ENCODE measurements at places on chromosomes 5 and 9. TPM values are rescaled to one million over a fixed set of nuclear protein-coding genes. Genes with fewer than 3 reads are reported as not detected.

- DNase-seq: no peak
These were observed 3.6 kb downstream of the SLC12A7 start for GRCh38 chr5:1108023-1108864.

DNA sequence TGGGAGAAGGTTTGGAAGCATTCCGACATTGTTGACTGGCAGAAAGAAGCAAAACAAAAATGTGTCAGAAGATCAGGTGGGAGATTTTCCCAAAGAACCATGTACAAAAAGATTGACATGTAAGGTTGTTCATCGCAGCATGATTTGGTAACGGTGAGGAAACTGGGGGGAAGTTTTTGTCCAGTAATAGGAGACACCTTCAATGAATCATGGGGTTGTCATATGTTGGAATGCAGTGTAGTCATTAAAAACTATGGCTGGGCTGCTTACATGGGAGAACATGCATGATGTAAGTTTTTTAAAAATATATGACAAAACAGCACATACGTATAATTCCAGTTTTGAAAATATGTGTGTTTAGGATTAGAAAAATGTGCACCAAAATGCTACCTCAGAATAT, 50.5 kb downstream of the HSD17B3 start:
- no peak for DNase-seq

The CCNI2 gene
- 4.4 TPM for total RNA-seq

The GNA14 gene
- not detected for total RNA-seq

DNA sequence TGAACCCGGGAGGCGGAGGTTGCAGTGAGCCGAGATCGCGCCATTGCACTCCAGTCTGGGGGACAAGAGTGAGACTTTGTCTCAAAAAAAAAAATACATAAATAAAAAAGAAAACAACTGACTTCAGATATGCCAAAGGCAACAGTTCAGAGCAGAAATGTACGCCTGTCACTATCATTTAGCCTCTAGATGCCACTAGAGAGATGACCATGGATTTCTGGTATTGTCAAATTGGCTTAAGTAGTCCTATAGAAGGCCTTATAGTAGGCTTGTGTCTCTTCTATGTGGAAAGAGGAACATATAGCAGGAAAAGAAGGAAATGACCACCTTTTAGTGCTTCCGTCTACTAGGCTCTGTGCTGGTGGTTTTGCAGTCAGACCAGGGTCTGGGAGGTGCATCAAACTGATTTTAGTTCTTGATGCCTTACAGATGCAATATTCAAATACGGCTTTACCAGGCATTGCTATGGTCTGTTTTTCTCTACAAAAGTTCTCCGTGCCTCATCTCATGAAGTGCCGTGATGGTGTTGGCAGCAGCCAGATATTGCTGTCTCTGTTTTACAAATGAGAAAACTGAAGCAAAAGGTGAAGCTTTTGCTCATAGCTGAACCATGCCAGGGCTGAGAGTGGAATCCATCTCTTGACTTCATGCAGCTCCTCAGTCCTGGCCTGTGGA, 17.2 kb downstream of the AGXT2 start:
- DNase-seq: no peak

GRCh38 chr5:87541033-87541432, 128.3 kb upstream of the CCNH start:
- DNase-seq: no peak

The VCAN gene
- total RNA-seq: 0.47 TPM

DNA sequence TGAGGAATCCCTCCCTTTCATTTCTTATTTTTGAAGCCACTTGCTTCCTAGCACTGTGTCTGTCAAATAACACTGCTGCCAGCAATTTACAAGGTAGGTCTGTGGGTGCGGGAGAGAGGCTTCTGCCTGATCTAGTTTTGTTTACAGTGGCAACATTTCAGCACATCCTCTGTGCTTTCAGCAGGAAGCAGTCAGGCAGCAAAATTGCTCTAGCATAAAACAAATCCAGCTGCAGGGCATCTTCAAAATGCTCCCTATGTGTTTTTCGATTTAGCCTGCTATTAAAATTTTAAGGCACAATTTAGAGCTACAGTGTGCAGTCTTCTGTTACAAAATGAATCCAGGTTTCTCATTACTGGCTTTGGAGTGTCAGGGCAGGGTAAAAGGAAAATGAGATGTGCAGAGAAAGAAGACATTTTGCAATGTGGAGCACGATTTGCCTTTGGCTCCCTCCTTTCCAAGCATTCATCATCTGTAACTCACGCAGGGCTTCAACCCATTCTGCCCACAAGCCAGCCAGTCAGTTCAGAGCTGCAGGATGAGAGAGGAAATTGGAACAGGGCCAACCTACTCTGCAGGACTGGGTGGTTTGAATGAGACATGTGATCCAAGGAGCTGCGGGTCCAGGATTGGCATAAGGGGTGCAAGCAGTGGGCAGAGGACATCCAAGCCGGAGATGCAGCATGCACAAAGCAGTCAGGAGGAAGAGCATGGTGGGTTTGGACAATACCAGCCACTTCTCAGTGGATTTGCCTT, 143.4 kb upstream of the APC start:
- peak; percentile 11 for DNase-seq

DNA sequence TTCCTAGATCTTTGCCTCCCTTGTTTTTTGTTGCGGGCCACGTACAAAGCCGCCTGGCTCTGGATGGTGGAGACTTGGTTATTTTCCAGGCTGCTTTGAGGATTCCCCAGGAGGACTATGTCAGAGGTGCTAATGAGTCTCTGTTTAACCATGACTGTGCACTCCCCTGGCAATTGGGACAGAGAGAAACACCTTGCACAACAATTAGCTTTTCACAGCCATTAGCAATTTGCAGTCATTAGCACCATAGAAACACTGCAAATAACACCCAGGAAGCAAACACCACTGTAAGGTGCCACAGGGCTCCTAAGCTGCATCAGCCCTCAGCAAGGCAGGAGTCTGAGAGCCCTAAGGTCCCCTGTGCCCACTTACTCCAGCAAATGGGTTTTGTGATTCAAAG, 201.0 kb upstream of the VLDLR start:
- DNase-seq: no peak

GRCh38 chr5:156819537-156819936, 30.6 kb upstream of the PPP1R2B start:
- DNase-seq: no peak

DNA sequence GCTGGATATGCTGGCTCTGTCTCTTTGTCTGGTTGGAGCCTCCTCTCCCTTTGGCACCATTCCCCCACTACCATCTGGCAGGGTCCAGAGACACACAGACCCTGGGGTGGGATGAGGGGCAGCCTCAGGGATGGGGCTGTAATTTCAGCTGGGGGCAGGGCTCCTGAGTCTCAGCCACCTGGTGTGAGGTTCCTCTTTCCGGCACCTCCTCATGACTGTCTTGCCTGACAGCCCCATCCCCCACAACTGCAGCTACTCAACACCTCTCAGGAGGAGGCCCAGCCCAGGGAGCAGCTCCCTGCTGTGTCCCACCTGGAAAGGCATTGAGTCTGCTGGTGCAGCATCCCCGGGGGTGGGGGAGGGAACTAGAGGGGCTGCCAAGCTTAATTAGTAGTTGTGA, 11.7 kb upstream of the RPS14 start:
- DNase-seq: no peak

DNA sequence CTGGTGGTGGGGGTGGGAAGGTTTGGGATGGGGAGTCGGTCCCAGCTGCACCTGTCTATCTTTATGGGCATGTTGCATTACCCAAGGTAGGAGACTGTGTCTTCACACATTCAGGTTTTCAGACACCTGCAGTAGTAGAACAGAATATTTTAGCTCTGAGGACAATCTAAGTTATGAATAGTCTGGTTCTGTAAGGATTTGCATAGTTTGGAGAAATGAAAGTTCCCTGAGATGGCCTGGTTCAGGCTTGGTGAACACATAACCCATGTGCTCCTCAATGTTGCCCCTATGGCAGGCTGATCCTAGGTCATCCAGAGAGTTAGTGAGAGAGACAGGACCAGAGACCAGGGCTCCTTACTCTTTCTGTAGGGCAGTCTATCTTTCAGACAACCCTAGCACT, 20.7 kb downstream of the TNFSF8 start:
- no peak for DNase-seq

The LRRC70 gene
- total RNA-seq: 3.5 TPM

DNA sequence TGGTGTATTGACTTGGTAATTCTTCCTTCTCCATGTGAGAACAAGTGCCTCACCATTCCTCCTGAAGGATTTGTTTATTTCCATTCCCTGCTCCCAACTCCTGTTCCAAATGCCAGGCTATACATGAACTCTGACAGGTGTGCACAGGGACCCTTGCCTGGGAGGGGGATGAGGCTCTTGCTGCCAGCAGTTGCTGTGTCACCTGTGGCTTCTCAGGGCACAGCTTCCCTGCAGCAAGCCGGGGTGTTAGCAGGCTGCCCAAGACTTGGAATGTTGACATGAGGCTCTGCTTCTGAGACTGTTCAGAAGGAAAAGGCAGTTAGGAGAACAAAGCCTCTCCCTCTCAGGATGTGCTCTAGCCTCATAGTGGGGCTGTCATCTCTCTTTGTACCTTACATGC, 131.3 kb downstream of the DOCK2 start:
- DNase-seq: no peak

The SAPCD2 gene
- 0.38 TPM for total RNA-seq

GRCh38 chr5:24850926-24851486, 206.2 kb upstream of the CDH10 start:
- DNase-seq: no peak

GRCh38 chr5:34009610-34010009, 1.8 kb upstream of the AMACR start:
- no peak for DNase-seq

GRCh38 chr5:166428264-166428803, 1863.1 kb upstream of the WWC1 start:
- DNase-seq: no peak

- no peak for DNase-seq
These were observed 89.6 kb downstream of the SPRY4 start for GRCh38 chr5:142235050-142235797.

The IFNA17 gene
- not detected for total RNA-seq

DNA sequence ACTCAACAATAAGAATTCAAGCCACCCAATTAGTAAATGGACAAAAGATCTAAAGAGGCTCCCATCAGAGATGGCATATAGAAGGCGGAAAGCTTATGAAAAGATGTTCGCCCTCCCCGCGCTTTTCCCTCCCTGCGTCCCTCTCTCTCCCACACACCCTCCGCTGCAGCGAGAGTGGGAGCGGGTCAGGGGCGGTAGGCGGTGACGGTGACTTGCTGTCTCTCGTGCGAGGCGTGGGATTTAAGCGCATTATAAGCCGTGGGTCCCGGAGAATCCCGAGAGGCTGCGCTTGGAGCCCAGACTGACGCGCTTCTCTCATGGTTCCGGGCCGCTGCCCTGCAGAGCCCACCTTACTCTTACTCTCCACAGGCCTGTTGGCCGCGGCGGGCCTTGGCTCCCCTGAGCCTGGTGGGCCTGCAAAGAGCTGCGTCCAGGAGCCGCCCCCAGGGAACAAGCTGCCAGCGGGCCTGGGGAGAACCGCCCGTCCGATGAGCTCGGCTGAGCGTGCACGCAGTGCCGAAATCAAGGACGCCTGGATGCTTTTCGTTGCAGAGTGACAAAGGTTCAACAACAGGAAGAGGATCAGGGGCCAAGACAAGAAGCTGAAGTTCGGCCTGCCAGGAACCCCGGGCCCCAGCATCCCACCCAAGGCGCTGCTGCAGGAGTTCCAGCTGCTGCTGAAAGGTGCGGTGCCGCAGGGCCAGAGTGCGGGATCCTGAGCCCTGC, 42.6 kb upstream of the BICD2 start:
- no peak for DNase-seq

The KIF4B gene
- total RNA-seq: not detected

- no peak for DNase-seq
These were observed 55.7 kb downstream of the NXNL2 start for GRCh38 chr9:88590558-88591146.

DNA sequence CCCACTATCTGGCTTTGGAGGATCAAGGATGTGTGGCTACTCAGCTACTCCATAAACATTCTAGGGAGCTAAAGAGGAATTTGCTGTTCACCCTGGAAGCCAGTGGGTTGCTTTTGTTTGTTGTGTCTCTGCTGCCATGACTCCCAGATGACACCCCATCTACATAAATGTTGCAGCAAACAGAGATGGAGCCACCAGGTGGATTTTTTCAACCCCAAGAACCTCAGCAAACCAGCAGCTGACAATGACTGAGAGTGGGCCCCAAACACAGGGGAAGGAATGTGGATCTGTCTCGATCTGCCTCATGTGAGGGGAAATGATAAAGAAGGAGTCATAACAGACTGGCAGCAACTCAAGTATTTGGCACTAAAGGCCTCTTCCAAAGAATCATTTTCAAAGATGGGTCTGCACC, 132.7 kb upstream of the TNC start:
- no peak for DNase-seq

GRCh38 chr5:19977099-19977498, 10.9 kb downstream of the CDH18 start:
- no peak for DNase-seq

GRCh38 chr5:8870349-8870958, 675.4 kb downstream of the SEMA5A start:
- no peak for DNase-seq

The ORM1 gene
- total RNA-seq: not detected

The HAND1 gene
- not detected for total RNA-seq

The SCGB3A2 gene
- not detected for total RNA-seq

The GDA gene
- total RNA-seq: not detected

The RARS1 gene
- 80.2 TPM for total RNA-seq

- no peak for DNase-seq
These were observed 22.7 kb downstream of the CCNH start for GRCh38 chr5:87390075-87390474.

- no peak for DNase-seq
These were observed 109.0 kb downstream of the ATP10B start for GRCh38 chr5:160743027-160743426.

The SPATA31A3 gene
- total RNA-seq: not detected

- DNase-seq: no peak
These were observed 147.6 kb downstream of the RPS23 start for GRCh38 chr5:82130602-82131001.

GRCh38 chr5:126818736-126819135, 41.8 kb downstream of the LMNB1 start:
- no peak for DNase-seq

GRCh38 chr9:136588663-136589464, 43.0 kb upstream of the NOTCH1 start:
- DNase-seq: no peak

The SYNPO gene
- total RNA-seq: 0.06 TPM

The FGF18 gene
- 0.83 TPM for total RNA-seq

DNA sequence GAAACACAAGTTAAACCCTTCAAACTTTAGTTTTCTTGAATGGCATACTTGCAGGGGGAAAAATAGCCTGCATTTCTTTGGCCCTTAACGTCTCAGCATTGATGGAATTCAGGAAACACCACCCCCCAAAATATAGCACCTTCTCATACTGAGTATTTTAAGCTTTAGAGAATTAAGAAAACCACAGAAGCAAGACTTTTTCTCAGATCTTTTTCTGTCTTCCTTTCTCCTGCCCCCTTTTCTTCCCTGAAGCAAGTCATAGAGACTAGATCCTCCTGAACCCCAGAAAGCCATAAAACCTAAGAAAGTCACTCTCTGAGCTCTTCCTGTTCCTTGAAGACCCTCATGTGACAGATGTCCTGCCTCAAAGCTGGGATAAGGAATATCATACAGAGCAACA, 1069.9 kb downstream of the EFNA5 start:
- DNase-seq: no peak
